ENCODE measurements at places on chromosomes 4 and X.
A peak's percentile ranks its signal among the peaks of the same experiment; 100 is the strongest.

- no peak for DNase-seq
Observed at GRCh38 chr4:94126669-94127068, 81.0 kb upstream of the SMARCAD1 start.

DNA sequence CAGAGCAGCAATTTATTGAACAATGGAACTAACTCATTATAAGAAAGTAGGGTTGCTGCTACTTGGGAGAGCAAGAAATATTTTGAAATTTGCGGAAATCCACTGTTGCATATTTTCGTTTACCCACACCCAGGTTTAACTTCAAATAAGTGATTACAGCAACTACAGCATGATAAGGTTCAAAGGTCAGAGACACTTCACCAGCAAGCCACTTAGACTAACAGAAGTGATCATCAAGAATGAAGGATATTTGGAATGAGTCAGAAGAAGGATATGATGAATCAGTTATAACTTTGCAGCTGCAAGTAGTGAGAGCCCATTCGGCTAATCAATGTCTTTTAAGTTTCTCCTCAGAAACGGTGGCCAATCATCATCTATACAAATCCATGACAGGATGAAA, 199.3 kb downstream of the TMA16 start:
- DNase-seq = no peak

GRCh38 chrX:153621949-153622598, 23.1 kb upstream of the CCNQ start:
- no peak for DNase-seq

GRCh38 chr4:109406337-109406931, 27.2 kb upstream of the SEC24B start:
- DNase-seq = no peak

DNA sequence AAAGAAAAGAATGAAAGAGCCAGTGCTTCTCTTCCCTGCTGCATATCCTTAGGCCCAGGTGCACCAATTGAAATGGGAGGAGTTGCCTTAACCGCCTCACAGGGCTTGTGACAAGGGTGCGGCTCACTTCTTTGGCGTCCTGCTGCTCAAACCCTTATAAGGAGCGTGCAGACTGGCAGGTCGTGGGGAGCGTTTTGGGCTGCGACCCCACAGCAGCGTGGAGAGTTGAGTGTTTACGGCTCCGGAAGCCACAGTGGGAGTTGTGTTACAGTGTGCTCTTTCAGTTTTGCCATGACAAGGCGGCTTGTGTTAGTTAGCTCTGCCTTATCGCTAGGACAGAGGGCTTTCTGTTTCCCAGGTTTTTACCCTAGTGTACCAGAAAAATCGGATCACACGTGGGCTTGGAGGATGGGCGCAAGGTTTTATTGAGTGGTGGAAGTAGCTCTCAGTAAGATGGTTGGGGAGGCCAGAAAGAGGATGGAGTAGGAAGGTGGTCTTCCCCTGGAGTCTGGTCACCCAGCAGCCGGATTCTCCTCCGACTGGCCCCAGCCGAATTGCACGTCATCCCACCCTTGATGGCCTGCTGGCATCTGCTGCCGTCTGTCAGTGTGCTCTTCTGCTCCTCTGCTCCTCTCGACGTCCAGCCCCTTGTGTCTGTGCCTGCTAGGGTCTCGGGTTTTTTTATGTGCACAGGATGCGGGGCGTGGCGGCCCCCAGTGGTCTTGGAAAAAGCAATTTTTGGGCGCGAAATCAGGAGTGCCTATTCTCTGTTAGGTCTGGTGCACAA, 718.9 kb downstream of the ARAP2 start:
- DNase-seq = no peak

DNA sequence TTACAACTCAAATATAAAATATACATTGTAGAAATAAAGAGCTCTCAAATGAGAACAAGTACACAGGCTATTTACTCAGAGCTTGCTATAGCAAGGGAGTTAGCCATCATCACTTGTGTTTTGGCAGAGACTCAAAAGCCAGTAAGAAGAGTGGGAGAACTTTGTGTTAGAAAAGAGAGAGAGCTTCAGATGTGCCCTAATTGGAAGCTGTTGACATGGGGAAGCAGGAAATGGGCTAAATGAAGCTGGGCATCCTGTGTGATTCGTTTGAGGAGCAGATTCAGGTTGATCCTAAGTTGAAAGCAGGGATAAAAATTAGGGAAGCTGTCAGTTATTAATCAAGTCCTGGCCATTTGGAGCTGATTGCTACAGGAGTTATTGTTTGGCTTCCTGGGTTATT, 207.4 kb upstream of the MAOA start:
- DNase-seq = no peak

GRCh38 chr4:8157944-8158709, 486 bp downstream of the ABLIM2 start:
- no peak for DNase-seq

GRCh38 chrX:99750721-99751120, 659.4 kb downstream of the PCDH19 start:
- DNase-seq = no peak

GRCh38 chrX:78513971-78514738, 145.0 kb downstream of the RTL3 start:
- no peak for DNase-seq

- DNase-seq = peak; percentile 19
Observed at GRCh38 chrX:152821145-152821765, 9.3 kb downstream of the CETN2 start.

- DNase-seq = no peak
Observed at GRCh38 chrX:150897421-150898320, 797 bp downstream of the CD99L2 start.

GRCh38 chr4:121680571-121680970, 16.2 kb downstream of the ANXA5 start:
- no peak for DNase-seq

DNA sequence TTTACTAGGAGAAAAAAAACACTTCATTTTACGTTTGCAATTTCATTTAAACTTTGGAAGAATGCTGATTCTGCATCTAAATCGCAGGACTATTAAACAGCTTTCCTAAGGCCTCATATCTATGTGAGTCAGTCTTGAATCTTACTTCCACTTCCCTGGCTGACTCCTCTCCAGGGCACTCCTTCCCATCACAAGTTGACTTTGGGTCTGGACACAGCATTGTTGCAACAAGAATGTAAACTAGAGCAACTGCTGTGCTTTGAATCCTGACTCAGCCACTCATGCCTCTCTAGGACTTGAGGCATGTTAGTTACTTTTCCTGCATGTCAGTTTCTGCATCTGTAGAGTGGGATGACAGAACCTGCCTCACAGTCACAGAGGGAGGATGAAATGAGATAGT, 413.8 kb downstream of the FAT4 start:
- no peak for DNase-seq

- DNase-seq = no peak
Observed at GRCh38 chr4:185833055-185833598, 21.1 kb upstream of the SORBS2 start.

DNA sequence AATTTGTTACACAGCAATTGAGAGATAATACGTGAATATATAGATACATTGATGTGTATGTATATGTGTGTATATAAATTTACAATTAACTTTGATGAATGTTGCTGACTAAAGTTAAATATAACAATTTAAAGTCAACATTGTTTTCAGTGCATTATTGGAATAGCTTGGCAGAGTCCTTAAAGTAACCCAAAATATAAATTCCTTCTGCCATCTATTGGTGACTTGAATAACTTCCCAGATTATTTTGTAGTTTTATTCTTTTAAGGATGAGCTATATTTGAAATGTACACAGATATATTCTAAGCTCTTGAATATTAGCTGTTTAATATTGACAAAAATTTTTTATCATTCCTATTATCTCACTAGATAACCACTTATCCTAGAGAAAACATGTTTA, 298.2 kb upstream of the FSTL5 start:
- DNase-seq = no peak

DNA sequence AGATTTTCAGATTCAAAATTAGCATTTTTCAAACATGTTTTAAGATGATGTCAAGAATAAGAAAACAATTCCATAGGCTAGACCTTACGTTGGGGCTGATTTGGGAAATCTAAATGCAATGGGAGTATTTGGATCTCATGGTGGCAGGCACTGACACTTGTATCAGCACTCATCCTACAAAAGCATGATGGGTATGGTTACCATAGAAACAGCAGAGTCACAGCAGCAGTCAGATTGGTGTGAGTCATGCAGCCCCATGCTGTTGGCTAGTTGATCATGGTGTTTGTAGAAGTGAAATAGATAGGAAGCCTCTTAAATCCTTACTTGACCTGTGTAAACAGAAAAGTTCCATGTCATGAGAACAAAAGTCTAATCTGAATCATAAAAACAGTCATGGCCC, 1637.3 kb upstream of the PABPC4L start:
- DNase-seq = no peak

DNA sequence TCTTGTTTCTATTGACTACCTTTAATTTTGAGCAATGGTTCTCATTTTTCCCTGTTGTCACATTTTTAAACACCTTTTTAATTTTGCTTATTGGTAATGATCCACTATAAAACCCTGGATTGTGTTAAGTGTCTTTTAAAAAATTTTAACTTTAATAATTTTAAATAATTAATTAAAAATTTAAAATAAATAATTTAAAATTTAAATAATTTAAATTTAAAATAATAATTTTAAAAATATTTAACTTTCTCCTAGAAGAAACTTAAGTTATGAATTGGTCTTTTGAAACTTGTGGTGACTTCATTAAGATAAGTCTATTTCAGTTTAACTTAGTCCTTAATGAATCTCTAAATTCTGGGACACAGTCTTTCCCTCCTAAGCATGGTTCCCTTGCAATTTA, 566.3 kb upstream of the GALNTL6 start:
- DNase-seq = no peak

- DNase-seq = no peak
Observed at GRCh38 chr4:168743601-168744000, 246.7 kb downstream of the PALLD start.

- no peak for DNase-seq
Observed at GRCh38 chrX:100647095-100647494, 3.1 kb downstream of the SRPX2 start.

GRCh38 chr4:70914631-70915030, 12.5 kb downstream of the MOB1B start:
- DNase-seq = no peak

- DNase-seq = no peak
Observed at GRCh38 chr4:744212-744841, 38.7 kb downstream of the PCGF3 start.

GRCh38 chr4:142373610-142374009, 472.5 kb downstream of the INPP4B start:
- no peak for DNase-seq

GRCh38 chr4:126976850-126977632, 655.7 kb upstream of the INTU start:
- DNase-seq = no peak

DNA sequence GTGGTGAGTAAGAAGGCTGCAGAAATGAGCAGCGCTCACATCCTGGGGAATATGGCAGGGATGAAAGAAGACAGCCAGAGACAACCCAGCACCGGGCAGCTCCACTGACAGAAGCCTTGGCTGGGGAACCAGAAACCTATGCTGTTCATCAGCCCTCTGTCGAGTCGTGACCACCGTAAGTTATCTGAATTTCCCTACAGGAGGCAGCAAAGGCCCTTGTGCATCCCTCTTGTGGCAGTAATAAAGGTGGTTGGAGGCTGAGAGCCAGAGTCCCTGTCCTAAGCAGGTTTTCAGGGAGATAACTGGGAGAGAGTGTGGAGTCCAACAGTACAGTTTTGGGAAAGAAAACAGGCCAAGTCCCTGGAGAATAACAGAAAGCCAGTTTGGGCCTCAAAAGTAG, 194.0 kb upstream of the BOD1L1 start:
- no peak for DNase-seq

Measured in stimulated activated CD4-positive, alpha-beta T cell treated with anti-CD3 and anti-CD28 coated beads, Interleukin-12 subunit alpha, Interleukin-12 subunit beta, amount 100 ng/mL, for 48 hours (primary cell).